Fibroblast of skin of back (primary cell): ENCODE measurements at places on chromosomes 16 and 17.

- no peak for DNase-seq
Observed at GRCh38 chr17:46974086-46974485, 5.0 kb downstream of the RPRML start.

DNA sequence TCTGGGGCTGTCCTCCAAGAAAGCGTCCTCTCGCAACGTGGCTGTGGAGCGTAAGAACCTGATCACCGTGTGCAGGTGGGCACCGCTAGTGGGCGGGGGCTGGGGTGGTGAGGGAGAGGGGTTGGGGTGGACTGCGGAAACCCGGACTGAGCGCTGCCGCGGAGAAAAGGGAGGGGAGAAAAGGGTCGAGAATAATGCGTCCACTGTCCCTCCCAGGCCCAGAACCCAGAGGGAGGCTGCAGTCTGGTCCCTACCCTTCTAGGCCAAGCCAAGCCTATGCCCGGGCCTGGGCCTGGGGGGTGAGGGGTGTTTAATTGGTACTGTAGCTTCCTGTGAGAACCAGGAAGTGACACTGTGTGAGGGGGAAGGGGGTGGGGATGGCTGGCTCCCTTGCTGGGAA lies 464 bp downstream of the RUNDC3A start:
- DNase-seq = no peak

DNA sequence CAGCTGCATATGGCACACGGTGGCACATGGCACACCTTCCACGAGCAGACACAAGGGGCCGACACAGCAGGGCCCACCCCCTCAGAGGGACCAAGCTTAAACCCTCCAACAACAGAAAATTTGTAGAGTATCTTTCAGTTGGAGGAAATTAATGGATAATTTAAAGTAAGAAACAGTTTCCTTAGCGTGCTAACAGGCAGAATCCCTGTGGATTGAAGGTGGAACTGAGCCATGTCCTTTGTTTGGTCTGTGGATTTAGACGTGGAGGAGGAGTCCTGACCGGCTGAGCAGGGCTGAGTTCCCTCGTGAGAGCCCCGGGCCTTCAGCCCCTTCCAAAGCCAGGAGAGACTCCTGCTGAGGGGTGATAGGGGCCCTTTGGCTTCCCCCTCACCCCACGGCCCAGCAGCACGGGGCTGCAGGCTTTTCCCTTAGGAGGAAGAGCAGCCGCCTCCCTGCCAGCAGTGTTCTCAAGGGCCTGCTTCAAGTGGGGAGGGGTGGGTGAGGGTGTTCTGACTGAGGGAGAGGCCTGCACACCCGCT lies 1.4 kb upstream of the CYB561 start:
- DNase-seq = no peak

DNA sequence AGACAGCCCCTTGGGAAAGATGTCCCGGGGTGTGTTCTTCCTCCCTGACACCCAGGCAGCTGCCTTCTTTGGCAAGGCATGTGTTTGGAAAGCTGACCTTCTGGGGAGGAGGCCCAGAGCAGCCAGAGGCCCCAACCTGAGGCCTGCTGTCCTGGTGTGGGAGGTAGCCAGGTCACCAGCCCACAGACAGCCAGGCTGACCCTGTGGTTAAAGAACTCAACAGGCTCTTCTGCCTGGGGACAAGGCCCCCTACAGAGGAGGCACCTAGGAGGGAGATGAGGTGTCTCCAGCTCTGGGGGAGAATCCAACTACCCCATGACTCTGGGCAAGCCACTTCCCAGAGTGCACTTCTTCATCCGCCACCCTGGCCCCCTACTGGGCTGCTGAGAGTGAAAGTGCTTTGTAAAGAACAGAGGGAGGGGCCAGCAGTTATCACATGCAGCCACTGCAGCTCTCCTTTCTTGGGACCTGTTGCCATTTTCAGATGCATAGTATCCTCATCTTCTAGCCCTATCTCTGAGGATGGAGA lies 13.1 kb upstream of the SREBF1 start:
- peak; percentile 69 for DNase-seq

DNA sequence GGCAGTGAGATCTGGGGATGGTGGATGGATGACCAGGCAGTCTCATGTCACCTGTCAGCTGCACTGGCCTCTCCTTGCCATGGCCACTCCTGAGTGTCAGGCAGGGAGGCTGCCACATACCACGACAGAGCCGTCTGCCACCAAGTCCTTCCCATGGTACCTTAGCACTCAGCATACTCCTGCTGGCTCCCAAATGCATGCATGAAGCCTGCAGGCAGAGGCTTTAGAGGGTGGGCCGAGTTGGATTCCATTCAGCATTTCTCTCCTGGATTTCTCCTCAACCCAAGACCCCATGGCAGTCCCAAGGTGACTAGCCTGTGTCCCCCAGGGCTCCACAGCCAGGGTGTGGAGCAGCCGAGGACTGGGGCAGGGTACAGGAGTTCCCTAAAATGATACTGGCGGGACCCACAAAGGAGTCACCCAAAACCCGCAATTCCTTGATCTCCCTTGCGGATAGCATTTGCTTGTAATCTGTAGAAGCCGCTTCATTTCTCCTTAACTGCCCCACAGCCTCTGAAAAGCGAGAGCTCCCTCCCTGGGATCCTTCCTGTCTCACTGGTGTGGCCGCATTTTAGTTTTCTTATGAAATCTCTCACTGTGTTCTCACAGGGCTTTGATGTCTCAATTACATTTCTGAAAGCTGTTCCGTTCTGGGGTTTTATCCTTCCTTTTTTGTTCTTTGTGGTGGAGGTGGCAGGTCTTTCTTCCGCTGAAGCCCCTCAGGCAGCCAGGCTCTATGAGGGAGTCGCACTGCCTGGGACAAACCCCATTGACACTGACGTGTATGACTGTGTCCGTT lies 141.4 kb downstream of the SOCS1 start:
- DNase-seq = no peak

DNA sequence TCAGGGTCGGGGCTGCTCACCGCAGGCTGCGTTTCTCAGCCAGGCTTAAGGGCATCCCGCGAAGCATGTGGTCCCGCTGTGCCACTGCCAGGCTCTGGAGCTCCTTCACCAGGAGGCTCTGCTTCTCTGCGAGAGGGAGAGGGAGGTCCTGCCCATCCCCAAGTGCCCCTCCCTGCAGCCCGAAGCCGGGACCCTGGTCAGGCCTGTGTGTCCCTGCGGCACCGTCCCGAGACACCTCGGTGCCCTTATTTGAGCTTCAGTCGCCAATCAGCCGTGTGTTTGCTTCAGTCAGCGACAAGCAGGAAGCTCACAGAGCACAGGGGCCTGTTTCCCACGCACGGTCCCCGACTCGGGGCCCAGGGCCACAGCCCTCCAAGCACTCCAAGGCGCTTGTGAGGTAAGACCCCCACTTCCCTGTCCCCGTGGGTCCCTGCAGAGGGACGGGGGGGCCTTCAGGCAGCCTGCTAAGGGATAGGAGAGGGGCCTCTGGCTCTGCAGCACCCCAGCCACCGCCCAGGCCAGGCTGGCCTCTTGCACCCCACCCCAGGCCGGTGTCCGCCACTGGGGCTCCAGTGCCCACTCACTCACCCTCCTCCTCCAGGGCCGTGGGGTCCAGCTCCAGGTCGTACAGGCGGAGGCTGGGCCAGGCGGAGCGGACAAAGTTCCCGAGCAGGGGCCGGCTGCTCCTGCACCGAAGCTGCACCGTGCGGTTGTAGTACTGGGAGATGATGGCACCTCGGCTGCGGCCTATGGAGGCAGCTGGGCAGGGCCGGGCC lies 3.2 kb downstream of the TMC6 start:
- no peak for DNase-seq

DNA sequence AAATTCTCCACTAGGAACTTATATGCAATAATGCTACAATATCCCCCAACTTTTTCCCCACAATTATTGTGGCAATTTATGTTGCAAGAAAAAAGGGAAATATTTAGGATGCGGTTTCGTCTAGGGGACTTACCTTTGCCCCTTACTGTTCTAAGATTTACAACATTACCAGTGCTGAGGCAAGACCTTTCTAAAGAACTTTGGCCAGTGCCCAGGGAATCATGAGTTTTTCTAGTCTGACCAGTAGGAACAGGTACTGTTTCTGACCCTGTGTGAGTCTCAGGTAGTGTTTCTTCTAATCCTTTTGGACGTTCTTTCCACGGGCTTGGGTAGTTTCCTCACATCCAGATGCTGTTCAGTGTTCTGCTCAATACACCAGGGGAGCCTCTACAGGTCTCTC lies 373.7 kb downstream of the HAPSTR1 start:
- no peak for DNase-seq

DNA sequence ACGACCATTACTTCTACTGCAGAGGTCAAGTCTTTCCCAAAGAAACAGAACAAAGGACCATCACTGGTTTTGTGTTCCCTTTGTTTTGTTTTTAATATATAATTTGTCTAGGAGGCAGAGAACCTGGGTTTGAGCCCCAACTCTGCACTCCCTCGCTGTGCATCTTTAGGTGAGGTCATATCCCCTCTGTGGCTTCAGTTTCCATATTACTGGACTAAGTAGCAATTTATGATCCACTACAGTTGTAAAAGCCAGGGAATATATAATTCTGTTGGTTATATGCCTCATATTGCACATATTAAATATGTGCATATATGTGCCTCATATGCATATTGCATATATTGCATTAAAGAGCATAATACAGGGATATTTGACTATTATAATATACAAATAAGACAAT lies 392.0 kb downstream of the GRIN2A start:
- no peak for DNase-seq

DNA sequence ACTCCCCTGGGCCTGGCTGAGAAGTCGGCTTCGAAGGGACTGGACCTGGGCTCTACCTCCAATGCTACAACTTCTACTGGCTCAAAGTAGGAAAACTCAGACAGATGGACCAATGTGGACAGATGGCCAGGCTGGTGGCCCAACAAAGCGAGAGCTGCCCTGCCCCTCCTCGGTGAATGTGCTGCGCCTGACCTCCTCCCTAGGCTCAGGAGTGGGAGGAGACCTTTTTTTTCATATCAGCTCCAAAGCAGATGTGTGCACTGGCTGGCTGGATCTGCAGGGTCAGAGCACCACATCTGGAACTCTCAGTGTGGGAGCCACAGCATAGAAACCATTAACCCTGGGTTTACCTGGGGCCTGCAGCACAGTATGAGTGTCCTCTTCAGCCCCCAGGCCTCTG lies 20.8 kb downstream of the ATP6V0D1 start:
- DNase-seq = no peak
